ENCODE measurements at places on chromosomes 16 and 17.

DNA sequence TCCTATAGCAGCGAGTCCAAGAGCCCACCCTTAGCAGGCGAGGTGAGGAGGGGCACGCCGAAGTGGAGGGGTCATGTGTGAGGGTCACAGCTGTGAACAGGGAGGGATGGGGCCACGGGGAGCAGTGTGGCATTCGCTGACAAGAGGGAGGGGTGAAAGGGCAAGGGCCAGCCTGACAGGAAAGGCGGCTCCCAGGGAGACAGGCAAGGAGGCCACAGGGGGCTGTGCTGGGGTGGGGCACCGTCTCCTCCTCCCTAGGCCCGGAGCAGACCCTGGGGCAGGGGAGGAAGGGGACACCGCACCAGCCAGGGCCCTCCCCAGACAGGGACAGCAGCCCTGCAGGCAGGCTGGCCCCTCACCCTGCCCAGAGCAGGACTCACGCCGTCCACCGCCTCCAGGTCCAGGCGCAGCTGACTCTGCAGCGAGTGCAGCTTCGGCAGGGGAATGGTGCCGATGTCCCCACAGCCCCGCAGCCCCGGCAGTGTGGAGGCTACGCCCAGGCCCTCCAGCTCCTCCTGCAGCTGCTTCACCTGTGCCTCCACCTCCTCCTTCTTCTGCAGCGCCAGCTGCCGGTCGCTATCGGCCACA lies 15.1 kb downstream of the GNPTG start:
- no peak for DNase-seq

DNA sequence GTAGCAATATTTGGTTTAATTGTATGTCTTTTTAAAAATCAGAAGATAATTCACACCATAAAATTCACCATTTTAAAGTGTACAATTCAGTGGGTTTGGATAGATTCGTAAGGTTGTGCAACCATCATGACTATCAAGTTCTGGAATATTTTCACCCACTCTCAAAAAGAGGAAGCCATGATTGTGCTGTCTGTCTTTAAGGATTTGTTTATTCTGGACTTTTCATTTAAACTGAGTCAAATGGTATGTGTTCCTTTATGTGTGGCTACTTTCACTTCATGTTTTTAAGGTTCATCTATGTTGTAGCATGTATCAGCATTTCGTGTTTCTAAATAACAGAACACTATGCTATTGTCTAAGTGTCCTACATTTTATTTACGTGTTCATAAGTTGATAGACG lies 68.1 kb upstream of the CPHXL start:
- no peak for DNase-seq

GRCh38 chr16:27549464-27549745 lies 308 bp downstream of the GTF3C1 start:
- no peak for DNase-seq

DNA sequence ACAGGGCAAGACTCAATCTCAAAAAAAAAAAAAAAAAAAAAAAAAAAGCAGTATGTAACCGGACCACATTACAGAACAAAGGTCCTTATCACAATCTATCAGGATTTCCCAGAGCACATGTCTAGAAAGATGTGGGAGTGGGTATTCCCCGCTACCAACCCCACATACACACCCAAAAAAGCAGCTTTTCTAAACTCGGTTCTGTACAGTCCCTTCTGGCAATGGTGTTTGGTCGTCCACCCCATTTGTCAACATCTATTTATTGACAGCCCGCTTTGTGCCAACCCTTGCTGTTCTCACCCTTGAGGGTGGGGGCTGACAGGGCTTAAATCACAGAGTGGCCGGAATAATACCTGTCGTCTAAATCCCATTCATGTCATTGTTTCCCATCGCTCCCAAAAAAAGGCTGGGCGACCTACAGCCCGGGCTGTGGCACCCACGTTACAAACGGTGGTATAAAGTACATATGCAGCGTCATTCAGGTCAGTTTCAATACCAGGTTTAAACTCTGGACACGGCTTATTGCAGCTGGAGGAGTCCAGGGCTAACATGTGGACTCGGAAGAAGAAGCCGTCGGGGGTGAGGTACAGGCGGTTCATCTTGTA lies 3.6 kb downstream of the C17orf58 start:
- DNase-seq, result no peak

DNA sequence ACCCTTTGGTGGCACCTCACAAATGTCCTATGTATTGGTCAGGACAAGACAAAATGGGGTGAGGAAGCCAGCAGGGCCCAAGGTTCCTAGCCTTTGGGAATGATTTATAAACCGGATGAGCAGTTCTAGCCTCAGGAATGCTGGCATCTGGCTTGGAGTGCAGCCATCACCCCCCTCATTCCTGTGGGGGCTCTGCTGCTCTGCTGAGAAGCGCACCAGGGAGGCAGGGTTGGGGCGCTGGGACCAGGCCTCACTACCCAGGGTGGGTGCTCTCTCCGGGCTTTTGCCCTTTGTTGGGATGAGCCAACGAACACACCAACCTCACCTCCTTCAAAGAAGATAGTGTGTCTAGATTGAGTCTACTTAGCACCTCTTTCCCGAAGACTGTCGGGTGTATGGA lies 39.2 kb downstream of the TMEM11 start:
- DNase-seq, result no peak

DNA sequence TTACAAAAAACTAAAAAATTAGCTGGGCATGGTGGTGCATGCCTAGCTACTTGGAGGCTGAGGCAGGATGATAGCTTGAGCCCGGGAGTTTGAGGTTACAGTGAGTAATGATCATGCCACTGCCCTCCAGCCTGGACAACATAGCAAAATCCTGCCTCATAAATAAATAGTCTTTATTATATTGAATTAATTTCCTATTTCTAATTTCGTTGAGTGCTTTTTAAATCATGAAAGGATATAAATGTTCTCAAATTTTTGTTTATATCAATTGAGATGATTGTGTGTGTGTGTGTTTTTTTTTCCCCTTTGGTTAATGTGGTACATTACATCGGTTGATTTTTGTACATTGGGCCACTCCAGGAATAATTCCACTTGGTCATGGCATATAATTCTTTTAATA lies 32.0 kb upstream of the AQP8 start:
- DNase-seq, result no peak

DNA sequence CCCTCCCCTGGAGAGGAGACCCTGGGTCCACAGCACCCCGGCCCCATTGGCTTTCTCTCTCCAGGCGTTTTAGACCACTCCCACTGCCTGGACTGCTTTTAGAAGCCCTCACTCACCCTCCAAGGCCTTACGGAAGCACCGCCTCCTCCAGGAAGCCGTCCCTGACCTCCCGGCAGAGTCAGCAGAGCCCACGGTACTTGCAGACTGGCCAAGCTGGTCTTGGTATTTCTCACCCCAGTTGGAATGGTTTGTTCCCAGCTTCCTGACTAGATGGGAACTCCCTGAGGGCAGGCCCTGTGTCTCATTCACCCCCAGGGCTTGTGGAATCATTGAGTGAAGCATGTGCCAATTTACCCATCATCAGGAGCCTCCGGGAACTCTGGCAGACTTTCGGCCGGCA lies 9.2 kb downstream of the SCGB1C2 start:
- no peak for DNase-seq

GRCh38 chr17:57242148-57242547 lies 14.2 kb upstream of the MSI2 start:
- no peak for DNase-seq

DNA sequence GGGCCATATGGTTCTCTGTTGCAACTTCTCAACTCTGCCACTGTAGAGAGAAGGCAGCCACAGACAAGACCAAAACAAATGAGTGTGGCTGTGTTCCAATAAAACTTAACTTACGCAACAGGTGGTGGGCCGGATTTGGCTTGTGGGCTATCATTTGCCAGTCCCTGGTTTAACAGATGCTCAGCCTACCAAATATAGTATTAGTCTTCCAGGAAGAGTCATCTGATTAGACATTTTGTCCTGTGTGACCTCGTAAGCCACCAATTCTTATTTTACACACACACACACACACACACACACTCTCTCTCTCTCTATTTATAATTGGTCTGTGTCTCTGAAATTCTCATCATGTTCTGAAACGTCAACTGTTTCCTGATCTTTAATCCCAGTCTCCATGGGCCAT lies 245.9 kb downstream of the XYLT1 start:
- DNase-seq, result no peak

Measured in GM19239 (cell line).